ENCODE measurements at places on chromosomes 4 and X. TPM values are rescaled to one million over a fixed set of nuclear protein-coding genes. Genes with fewer than 3 reads are reported as not detected.

Gene TCP11X2
- total RNA-seq = not detected

Gene NPFFR2
- not detected for total RNA-seq

Gene PARM1
- total RNA-seq = 1.8 TPM

- no peak for ATAC-seq
These were observed 321.7 kb downstream of the ANK2 start for GRCh38 chr4:113371111-113371510.

DNA sequence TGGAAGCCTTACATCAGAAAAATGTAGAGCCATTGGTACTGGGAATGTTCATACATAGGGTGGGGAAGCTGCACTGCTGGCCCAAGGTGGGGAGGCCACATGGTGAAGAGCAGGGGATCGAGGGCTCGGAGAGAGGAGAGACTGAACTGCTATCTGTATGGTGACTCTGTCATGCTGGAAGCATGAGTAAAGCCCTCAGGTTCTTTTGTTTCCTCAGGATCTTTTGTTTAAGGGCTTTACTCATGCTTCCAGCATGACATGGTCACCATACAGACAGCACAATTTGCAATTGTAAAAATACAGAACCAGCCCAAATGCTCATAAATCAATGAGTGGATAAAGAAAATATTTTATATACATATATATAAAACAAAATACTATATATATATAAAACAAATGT lies 78.4 kb downstream of the KLF8 start:
- ATAC-seq = no peak

DNA sequence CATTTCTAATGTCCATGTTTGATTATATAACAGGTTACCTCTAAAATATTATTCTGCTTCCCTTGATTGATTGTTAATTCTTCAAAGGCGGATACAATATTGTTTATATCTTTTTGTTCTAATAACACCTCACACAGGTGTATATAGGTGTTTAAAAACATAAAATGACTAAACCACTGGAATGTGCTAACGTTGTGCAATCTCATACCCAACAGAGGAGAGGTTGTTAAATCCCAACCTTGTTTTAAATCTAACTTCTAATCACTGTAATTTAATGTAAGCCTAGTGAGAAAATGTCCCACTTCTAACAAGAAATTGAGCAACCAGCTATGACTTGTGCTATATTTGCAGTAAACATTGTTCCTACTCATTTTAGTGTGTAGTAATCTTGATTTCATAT lies 1.3 kb downstream of the ODAM start:
- no peak for ATAC-seq
